ENCODE measurements at places on chromosomes 4 and X.

GRCh38 chr4:17301869-17302268 lies 210.0 kb downstream of the QDPR start:
- no peak for DNase-seq

GRCh38 chrX:45710081-45710801 lies 509.6 kb upstream of the DIPK2B start:
- peak; percentile 17 for DNase-seq

DNA sequence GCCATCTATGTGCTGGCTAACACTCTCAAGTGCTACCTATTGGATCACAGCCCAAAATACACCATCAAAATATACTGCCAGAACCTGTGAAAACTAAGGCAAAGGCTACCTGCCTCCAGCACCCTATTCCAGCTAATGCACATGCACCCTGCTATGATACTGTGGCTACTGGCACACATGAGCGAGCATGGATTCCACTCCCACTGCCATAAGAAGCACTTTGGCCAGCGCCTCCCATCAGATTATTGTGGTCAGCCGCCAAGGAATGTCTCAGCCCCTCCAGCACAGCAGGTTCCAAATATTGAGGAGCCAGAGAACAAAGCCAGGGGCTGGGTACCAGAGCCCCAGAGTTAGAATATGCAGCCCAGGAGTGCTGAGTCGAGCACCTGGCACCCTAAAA lies 32.5 kb upstream of the TMPRSS11F start:
- DNase-seq: no peak

GRCh38 chrX:95505721-95506120 lies 1178.9 kb upstream of the DIAPH2 start:
- no peak for DNase-seq

DNA sequence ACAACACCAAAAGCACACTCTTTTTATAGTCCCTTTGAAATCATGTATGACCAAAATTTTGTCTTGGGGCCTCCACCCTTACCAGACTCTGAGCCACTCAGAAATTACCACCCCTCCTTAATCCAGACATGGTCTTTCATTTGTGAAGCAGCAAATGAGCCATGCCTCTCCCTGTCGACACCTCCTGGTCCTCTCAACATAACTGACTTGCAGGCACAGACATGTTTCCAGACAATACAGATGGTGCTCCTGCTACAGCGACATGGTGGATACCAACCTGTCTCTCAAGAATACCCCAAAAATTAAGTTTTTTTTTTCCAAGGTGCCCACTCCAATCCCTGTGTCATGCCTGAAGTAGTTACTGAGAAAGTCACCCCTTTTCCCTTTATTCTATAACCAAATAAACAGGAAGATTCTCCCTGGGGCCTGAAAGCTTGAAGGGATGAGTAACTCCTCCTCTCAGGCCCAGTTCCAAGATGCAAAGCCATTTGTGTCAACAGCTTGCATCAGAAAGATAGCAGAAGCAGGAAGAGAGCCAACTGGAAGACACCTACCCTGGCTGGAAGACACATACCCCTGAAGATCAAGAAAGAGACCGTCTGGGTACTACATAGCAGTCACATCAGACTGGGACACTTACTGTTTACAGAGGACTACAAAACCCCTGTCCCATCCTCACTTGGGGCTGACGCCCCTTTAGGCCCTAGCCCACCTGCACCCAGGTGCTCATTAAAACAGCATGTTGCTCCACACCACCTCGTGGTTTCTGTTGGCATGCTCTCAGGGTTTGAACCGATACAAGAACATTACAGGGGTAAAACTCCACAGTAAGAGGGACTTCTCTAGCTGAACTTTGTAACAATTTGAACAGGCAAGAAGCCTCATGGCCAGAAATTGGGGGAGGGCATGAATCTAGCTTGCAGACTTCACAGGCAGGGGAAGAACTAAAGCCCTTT lies 5.5 kb upstream of the UGT2B17 start:
- DNase-seq: no peak

- no peak for DNase-seq
These were observed 77.1 kb upstream of the PABPC4L start for GRCh38 chr4:134278675-134279074.

- DNase-seq: peak; percentile 30
These were observed 160.5 kb upstream of the AGTR2 start for GRCh38 chrX:116009861-116010710.

DNA sequence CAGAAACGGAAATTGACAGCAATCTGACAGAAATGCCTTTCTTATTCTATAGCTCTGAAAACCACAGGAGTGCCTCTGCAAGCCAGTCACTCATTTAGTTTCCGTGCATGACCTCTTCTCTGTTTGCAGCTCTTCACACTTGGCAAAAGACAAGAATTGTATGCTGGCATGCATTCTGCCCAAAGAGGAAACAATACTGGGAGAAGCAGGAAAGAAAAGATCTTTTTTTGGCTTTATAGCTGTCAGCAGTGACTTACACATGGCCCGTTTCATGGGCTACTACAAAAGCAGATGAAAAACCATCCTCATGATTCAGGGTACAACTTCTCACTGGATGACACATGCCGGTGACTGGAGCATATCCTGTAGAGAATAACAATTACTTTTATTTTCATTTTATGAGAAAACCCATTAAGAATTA lies 249.4 kb downstream of the ADAMTS3 start:
- DNase-seq: no peak

GRCh38 chr4:89665662-89666061 lies 171.3 kb downstream of the SNCA start:
- DNase-seq: no peak

- no peak for DNase-seq
These were observed 88.3 kb downstream of the EVC2 start for GRCh38 chr4:5619913-5620625.

GRCh38 chr4:122503214-122503613 lies 46.7 kb upstream of the IL2 start:
- no peak for DNase-seq

DNA sequence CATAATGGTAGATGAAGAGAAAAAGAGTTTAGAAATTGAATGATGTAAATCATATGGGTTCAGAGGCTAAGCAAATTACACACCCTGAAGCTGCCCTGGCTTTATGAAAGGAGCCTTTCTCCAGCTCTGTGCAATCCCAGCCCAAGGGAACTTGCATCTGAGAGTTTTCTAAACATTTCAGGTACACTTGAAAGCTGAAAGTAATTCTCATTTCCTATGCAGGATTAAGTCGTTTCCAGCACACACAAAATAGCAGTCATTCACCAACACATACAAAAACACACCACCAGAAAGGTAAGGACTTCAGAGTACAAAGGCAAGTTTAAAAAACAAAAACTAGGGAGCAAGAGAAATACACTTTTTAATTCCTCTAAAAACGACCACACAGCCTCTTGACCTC lies 1.7 kb downstream of the PDGFC start:
- no peak for DNase-seq

DNA sequence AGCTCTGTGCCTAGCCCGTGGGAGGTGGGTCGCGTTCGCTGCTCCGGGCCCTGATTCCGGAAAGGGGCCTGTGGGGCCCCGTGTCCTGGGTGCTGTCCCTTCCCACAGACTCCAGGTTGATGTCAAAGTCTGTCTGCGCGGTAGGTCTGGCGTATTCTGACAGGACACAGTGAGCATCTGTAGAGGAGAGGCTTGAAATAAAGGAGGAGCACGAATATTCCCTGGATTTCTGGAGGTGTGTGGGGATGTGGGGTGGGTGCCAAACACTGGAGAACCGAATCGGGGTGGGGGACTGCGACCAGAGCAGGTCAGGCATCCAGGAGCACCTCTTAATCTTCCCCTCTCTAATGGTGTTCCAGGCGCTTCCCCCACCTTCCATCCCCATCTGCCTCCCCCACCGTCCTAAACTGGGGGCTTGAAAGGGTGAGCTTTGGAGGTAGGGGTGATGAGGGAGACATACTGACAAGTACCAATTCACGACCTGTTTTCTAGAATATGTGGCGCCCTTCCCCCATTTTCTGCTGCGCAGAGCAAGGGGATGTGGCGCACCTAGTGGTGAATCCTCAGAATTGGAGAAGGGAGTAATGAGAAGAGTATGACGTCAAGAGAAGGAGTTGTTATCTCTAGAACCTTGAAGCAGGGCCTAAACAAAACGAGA lies 877 bp downstream of the GPRASP1 start:
- DNase-seq: peak; percentile 11

GRCh38 chr4:148874331-148874730 lies 432.1 kb upstream of the NR3C2 start:
- no peak for DNase-seq

- no peak for DNase-seq
These were observed 62.1 kb upstream of the ANTXR2 start for GRCh38 chr4:80134936-80135701.

- no peak for DNase-seq
These were observed 68.6 kb downstream of the CHST7 start for GRCh38 chrX:46642145-46642544.

- DNase-seq: peak; percentile 54
These were observed 174.5 kb upstream of the C1QTNF7 start for GRCh38 chr4:15253349-15253748.

DNA sequence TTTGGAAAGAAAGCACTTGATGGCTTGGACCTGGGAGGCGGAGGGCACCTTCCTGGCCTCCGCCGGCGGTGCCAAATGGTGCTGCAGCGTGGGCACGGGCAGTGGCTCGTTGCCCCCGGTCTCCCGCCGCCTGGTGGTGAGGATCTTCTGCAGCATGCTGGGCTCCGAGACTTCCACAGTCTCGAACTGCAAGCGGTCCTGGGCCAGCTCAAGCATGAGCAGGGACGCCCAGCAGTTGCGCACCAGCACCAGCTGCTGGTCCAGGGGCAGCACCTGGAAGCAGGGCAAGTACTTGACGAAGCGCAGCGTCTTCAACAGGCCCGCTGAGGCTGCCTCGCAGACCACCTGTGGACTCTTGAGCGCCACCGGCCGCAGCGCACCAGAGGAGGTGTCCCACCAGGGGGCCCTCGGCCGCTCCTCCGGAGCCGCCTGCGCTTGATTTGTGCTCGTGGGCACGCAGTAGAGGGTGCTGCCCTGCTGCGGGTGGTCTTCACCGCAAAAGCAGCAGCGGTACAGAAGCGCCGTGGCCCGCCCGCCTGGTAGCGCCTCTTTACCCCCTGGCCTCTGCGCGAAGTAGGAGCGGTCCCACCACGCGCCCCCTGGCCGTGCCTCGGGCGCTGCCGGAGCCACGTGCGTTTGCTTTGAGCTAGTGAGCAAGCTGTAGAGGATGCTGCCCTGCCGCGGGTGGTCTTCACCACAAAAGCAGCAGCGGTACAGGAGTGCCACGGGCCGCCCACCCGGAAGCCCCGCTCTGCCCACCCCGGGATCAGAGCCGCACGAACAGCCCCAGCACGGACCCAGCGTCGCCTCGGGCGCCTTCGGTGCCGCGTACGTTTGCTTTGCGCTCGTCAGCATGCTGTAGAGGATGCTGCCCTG lies 689 bp downstream of the NR0B1 start:
- peak; percentile 11 for DNase-seq

DNA sequence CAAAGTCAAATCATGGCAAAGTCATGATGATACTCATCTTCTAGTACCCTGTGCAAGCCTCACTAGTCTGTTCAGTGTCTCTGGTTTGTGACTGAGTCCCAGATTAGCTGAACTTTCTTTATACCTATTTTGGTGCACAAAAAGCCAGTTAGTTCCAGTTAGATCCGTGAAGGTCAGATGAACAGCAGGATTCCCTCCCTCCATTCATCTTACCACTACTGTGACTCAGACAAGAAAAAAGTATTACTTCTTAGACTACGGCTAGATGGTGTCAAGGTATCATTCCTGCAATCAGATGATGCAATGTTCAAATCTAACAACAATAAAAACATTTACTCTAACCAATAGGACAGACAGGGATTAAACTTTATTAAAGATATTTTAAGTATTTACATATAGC lies 30.4 kb downstream of the ARHGEF6 start:
- DNase-seq: no peak
